ENCODE measurements at places on chromosomes 3 and 15. TPM values are rescaled to one million over a fixed set of nuclear protein-coding genes. Genes with fewer than 3 reads are reported as not detected.

Gene SETD2
- 68.9 TPM for polyA plus RNA-seq

DNA sequence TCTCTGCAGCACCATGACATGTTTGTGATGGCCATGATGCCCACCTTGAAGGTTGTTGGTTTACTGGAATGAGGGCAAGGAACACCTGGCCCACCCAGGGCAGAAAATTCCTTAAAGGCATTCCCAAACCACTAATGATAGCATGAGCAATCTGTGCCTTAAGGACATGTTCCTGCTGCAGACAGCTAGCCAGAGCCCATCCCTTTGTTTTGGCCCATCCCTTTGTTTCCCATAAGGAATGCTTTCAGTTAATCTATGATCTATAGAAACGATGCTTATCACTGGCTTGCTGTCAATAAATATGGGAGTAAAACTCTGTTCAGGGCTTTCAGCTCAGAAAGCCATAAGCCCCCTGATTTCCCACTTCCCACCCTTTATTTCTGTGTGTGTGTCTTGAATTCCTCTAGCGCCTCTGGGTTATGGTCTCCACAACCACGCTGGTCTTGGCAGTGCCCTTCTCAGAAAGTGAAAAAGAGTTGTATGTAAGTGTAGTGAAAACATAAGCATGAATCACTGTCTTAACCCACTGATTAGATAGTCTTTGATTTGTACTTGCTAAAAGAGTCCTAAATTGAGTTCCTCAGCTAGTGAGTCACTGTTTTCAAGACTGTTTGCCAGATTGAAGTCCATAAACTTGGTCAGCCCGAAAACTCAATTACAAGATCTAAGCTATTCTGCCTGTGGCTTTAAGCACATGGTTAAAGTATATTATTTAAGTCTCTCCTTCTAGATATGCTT, 19.0 kb upstream of the CCR2 start:
- no peaks in the 10 kb centered on the region for H3K36me3 ChIP-seq
- no peak overlapping the region for H3K4me3 ChIP-seq
- H3K27ac ChIP-seq, result no peak overlapping the region

Gene LDHAL6B
- polyA plus RNA-seq, result 0.17 TPM

Gene LRRC34
- 10.6 TPM for polyA plus RNA-seq

- no peaks in the 10 kb centered on the region for H3K4me1 ChIP-seq
- no peak overlapping the region for H3K27ac ChIP-seq
- DNase-seq, result no peak
- H3K36me3 ChIP-seq, result no peaks in the 10 kb centered on the region
These were observed 375.1 kb upstream of the THBS1 start for GRCh38 chr15:39205506-39206371.

Gene IL17RB
- polyA plus RNA-seq, result 11.0 TPM

- H3K4me1 ChIP-seq, result no peaks in the 10 kb centered on the region
- no peak for DNase-seq
- H3K4me3 ChIP-seq, result no peak overlapping the region
- no peaks in the 10 kb centered on the region for H3K36me3 ChIP-seq
- H3K27ac ChIP-seq, result no peak overlapping the region
These were observed 76.8 kb downstream of the THBS1 start for GRCh38 chr15:39657668-39658067.

DNA sequence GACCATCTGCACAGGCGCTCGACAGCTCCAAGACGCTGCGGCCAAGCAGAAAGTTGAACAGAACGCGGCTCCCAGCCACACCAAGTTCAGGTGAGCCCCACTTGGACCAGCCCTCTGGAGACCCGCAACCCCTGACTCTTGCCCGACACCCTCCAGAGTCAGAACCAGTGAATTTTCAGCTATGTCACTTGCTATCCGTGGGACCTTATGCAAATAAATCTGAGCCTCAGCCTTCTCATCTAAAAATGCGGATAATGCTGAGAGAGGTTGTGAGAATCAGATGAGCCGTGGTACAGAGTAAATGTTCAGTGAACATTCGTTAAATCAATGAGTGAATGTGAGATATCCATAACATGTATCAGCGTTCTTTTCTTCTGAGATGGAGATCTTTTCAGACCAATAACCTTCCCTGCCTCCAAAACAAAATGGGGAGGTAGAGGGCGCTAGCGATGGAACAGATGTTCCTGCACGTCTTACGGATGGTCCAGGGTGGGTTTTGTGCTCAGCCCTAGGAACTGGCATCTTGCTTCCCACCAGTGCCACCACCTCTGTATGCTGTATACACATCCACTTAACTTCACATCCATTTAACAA, 524 bp downstream of the MRPS11 start:
- H3K4me3 ChIP-seq, result peak overlapping the region; percentile 86
- H3K27ac ChIP-seq, result peak overlapping the region; percentile 85
- no peaks in the 10 kb centered on the region for H3K36me3 ChIP-seq
- DNase-seq, result no peak
- H3K4me1 ChIP-seq, result peaks cover 32% of the 10 kb centered on the region
- no peaks in the 10 kb centered on the region for H3K27me3 ChIP-seq

DNA sequence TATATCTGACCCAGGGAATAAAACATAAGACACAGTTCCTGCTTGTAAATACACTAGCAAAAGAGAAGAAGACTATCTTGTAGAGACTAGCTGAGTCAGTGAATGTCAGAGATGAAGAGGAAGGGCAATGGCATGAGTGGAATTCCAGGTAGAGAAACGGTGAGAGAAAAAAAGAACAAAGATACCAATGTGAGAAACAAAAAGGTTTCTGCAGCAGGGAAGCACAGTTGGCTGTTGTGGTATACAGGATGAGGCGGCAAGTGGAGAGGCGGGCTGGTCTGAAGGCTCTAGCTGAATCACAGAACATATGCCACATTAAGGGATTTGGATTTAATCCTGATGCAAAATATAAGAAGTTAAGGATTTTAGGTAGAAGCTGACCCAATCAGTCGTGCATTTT, 17.1 kb upstream of the TASOR start:
- no peak for DNase-seq
- H3K4me3 ChIP-seq, result no peak overlapping the region
- H3K27ac ChIP-seq, result no peak overlapping the region

DNA sequence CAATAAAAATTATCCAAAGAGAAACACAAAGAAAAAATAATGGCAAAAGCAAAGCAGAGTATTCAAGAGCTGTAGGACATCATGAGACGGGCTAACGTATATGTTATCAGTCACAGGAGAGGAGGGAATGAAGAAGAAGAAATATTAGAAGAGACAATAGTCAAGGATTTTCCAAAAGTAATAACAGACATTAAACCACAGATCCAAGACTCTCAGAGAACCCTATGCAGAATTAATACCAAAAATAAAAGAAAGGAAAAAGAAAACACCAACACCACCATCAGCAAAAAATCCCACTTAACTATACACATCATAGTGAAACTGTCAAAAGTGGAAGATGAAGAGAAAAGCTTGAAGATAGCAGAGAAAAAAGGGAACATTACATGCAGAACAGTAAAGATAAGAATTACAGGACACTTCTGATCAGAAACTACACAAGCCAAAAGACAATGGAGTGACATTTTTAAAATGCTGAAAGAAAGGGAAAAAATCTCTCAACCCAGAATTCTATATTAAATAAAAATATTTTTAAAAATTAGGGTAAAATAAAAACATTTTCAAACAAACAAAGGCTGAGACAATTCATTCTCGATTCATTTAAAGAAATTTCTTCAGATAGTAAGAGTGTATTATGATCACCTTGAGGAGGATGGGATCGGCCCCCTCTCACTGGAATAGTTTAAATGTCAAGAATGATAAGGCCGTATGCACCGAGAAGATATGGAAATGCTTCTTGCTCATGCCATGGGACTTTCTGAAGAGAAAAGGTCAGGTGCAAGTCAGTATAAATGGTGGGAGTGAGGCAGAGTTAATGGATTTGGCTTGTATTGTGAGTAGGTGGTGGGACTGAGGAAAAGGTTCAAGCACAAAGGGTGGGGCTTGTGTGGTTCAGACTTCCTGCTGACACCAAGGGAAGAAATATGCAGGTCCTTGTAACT, 28.5 kb downstream of the TM2D3 start:
- H3K36me3 ChIP-seq, result no peaks in the 10 kb centered on the region
- no peaks in the 10 kb centered on the region for H3K27me3 ChIP-seq
- no peak overlapping the region for H3K27ac ChIP-seq

Gene MYH15
- 0.21 TPM for polyA plus RNA-seq

- no peaks in the 10 kb centered on the region for H3K36me3 ChIP-seq
- H3K27me3 ChIP-seq, result no peaks in the 10 kb centered on the region
- no peak overlapping the region for H3K27ac ChIP-seq
These were observed 47.8 kb downstream of the ZNF621 start for GRCh38 chr3:40572588-40572987.

Gene LOXL1
- polyA plus RNA-seq, result 168 TPM

DNA sequence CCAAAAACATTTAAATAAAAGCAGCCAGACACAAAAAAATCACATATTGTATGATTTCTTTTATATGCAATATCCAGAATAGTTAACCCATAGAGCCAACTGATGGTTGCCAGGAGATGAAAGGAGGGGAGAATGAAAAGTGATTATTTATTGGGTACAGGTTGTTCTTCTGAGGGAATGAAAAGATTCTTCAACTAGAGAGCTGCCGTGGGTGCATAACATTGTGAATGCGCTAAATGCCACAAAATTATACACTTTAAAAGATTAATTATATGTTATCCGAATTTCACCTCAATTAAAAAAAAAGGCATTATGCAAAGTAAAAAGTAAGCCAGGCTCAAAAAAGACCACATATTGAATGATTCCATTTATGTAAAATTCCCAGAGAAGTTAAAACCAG, 36.1 kb downstream of the PRKAR2A start:
- no peaks in the 10 kb centered on the region for H3K36me3 ChIP-seq
- H3K4me3 ChIP-seq, result no peak overlapping the region
- H3K27ac ChIP-seq, result no peak overlapping the region
- no peaks in the 10 kb centered on the region for H3K27me3 ChIP-seq
- H3K4me1 ChIP-seq, result peaks cover 31% of the 10 kb centered on the region

GRCh38 chr3:139524841-139525636, 14.5 kb downstream of the RBP1 start:
- no peaks in the 10 kb centered on the region for H3K4me1 ChIP-seq
- no peak for DNase-seq
- no peaks in the 10 kb centered on the region for H3K36me3 ChIP-seq

Gene ANKUB1
- 0.36 TPM for polyA plus RNA-seq

GRCh38 chr3:168249205-168249549, 153.5 kb upstream of the GOLIM4 start:
- DNase-seq, result no peak
- peaks cover 50% of the 10 kb centered on the region for H3K27me3 ChIP-seq
- peaks cover 23% of the 10 kb centered on the region for H3K4me1 ChIP-seq
- no peaks in the 10 kb centered on the region for H3K36me3 ChIP-seq
- H3K27ac ChIP-seq, result peak overlapping the region; percentile 80

- H3K27me3 ChIP-seq, result peaks cover 57% of the 10 kb centered on the region
- H3K4me3 ChIP-seq, result no peak overlapping the region
- no peak for DNase-seq
- peaks cover 8% of the 10 kb centered on the region for H3K4me1 ChIP-seq
- no peaks in the 10 kb centered on the region for H3K36me3 ChIP-seq
- H3K27ac ChIP-seq, result no peak overlapping the region
These were observed 64.2 kb upstream of the POLG start for GRCh38 chr15:89398896-89399237.

Gene EDC3
- polyA plus RNA-seq, result 37.2 TPM

Gene INTS14
- polyA plus RNA-seq, result 50.9 TPM

Gene SERINC4
- not detected for polyA plus RNA-seq

Gene CLRN1
- polyA plus RNA-seq, result not detected

- no peaks in the 10 kb centered on the region for H3K36me3 ChIP-seq
- H3K4me1 ChIP-seq, result no peaks in the 10 kb centered on the region
- no peak overlapping the region for H3K4me3 ChIP-seq
- no peaks in the 10 kb centered on the region for H3K27me3 ChIP-seq
- H3K27ac ChIP-seq, result no peak overlapping the region
These were observed 138.3 kb downstream of the DIPK2A start for GRCh38 chr3:144109944-144110343.

Gene GOLGA6L4
- 22.7 TPM for polyA plus RNA-seq

Measured in left lung (tissue), 14 donors.